ENCODE measurements at places on chromosomes 3 and 15. TPM values are rescaled to one million over a fixed set of nuclear protein-coding genes. Genes with fewer than 3 reads are reported as not detected.

GRCh38 chr3:113557374-113557773, 25.0 kb downstream of the SIDT1 start:
- no peak for DNase-seq

- DNase-seq = no peak
Measured at GRCh38 chr3:12518261-12519028, 26.9 kb downstream of the MKRN2OS start.

DNA sequence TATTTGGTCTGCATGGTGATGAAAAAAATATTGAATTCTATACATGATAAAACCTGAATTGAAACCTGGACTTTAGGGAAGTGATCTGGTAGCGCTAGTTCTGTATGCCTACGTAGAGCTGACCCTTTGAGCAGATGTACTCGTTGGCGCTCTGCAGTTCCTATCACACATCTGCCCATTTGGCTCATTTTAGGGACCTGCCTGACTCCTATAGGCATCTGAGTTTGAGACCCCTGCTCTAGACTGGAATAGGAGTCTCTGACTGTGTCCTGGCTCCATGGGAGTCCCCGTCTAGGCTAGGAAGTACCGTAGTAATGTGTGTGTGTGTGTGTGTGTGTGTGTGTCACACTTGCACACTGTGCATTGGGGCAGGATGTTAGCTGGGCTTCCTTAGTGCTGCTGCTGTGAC, 21.2 kb downstream of the STARD5 start:
- peak; percentile 31 for DNase-seq

Gene PLA2G4F
- not detected for total RNA-seq

Gene PCLAF
- total RNA-seq = 135 TPM

Gene ZNF80
- 2.3 TPM for total RNA-seq

Gene RCN2
- 21.8 TPM for total RNA-seq

Gene TGM4
- not detected for total RNA-seq

DNA sequence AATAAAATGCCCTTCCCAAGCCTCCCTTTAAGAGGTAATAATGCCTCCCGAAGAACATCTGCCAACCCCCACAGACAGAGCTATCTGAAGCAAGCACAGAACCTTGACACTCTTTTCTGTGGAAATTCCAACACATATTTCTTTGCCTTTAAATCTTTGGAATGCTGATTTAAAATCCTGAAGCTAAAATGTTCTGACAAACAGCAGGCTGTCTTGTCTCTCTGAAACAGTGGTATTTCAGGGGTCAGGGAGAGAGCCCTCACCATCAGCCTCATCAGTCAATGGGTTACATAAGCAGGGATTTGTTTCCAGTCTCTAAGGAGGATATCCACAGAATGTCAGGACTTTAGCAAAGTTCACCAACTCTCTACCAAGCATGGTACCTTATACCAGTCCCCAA, 27.8 kb upstream of the ARHGEF3 start:
- DNase-seq = no peak

Gene COL6A5
- not detected for total RNA-seq

Gene MIX23
- total RNA-seq = 168 TPM

DNA sequence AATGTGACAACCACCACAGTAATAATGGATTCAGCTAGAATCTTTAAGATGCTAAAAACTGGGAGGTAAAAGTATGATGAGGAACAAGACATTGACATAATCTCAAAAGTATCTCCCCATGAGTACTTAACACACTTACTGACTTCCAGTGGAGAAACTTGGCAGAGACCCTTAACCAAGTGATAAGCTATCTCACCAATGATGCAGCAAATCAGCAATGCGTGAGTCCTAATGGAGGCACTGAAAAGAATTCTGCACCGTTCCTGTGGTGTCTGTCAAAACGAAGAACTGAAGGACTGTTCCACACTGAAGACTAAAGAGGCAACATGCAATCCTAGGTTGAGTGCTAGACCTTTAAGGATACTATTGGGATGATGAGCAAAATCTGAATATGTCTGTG, 67.9 kb upstream of the OCA2 start:
- no peak for DNase-seq

DNA sequence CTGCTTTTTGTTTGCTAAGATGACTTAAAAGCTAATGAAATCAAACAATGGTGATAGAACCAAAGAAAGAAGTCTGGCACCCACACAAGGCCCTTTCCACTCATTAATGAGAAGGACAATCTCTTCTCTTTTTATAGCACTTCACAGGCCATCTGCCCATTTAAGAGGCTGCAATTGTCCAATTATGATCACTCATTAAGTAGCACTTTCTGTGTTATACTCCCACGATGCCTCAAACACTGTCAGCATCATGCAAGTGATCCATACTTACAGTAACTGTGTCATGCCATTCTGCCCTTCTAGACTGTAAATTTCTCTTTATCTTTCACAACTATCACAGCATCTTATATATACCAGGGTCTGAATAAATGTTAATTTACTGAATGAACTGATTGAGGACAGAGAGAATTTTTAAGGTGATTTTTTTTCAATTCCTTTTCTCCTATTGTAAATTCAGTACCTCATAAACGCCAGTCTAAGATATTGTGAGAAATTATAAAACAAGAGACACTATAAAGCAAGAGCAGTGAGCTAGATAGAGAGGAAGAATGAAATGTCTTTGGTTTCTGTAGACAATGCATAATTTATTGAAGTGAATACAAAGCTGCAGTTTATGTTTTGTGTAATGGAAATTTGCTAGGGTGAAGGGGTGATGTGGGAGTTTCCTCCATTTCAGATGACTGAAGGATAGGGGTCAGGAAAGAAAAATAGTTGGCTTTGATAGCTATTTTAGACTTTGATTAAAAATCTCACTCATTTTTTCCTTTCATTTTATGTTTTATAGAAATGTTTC, 17.3 kb downstream of the CD200 start:
- no peak for DNase-seq

- no peak for DNase-seq
Measured at GRCh38 chr15:48644467-48644826, 1.1 kb downstream of the FBN1 start.

GRCh38 chr3:128009952-128010846, 42.0 kb upstream of the SEC61A1 start:
- DNase-seq = no peak

DNA sequence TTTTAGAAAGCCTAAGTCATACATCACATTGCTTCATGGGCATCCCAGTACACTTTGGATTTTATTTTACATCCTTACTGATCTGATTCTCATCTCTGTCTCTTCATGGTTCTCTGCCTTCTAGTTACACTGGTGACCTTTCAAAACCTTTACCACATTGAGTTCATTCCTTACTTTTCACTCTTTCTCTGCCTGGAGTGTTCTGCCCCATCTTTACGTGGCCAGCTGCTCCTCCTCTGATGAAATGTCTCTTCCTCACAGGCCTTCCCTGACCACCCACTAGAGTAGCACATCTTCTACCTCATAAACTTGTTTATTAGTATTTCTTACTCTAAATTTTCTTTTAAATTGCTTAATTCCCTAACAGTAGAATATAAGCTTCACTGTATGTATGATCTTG, 17.7 kb downstream of the CTNNB1 start:
- DNase-seq = no peak

Gene C3orf20
- total RNA-seq = 0.23 TPM

DNA sequence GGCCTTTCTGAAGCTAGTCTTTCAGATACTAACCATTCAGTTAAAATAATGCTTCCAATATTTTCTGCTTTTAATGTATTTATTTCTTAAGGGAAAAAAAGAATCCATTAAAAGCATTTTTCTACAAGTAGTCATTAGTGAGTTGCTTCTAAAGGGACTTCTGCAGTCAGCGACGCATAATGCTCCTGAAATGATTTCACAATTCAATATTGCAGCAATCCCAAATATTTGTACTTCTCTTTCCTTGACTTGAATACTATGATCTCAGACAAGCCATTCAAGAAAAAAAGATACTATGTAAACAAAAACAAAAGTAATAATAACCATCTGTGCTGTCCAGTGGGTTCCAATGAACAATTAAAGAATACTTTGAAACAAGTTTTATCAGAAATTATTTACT, 681.0 kb downstream of the DIPK2A start:
- DNase-seq = no peak

DNA sequence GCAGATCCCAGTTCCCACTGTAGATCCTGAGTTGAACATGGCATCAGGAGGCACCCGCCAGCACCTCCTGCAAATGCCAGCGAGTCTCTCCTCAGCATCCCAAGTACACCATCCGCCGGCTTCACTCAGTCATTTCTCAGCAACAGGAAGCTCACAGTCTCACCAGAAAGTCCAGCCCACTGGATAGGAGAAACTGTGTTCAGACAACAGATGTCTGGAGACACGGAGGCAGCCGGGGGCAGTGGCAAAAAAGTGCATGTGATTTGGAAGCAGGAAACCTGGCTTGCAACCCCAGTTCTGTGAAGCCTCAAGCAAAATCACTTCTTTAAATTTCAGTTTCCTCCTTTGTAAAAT, 68.7 kb downstream of the SRGAP3 start:
- DNase-seq = peak; percentile 32

DNA sequence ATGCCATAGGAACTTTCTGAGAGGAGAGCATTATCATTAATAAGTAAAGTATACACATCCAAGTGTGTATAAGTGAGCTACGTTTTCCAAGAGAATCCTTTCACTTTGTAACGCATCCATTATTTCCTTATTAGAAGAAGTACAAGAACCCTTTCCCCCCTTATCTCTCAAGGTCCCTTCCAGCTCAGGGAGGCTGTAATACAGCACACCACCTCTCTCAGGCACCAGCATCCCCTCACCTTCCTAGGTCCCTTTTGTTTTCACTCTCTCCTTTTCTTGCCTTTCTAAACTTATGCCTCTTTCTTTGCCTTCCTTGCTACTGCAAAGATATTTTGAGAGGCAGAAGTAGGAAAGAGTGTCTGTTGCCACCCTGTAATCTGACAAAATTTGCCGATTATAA, 446.0 kb downstream of the GRM7 start:
- no peak for DNase-seq

DNA sequence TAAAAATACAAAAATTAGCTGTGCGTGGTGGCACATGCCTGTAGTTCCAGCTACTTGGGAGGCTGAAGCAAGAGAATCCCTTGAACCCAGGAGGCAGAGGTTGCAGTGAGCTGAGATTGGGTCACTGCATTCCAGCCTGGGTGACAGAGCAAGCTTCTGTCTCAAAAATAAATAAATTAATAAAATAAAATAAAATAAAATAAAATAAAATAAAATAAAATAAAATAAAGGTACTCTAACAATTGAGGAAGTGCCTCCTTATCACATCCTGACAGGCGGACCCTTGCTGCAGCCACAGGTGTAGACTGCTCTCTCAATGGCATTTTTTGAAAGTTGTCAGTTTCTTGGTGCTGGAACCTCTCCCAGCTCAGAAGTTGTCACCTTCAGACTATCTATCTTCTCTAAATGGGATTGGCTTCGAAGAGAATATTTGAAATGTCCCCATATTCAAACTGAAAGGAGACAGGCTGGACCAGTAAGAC, 304.1 kb downstream of the RORA start:
- no peak for DNase-seq

DNA sequence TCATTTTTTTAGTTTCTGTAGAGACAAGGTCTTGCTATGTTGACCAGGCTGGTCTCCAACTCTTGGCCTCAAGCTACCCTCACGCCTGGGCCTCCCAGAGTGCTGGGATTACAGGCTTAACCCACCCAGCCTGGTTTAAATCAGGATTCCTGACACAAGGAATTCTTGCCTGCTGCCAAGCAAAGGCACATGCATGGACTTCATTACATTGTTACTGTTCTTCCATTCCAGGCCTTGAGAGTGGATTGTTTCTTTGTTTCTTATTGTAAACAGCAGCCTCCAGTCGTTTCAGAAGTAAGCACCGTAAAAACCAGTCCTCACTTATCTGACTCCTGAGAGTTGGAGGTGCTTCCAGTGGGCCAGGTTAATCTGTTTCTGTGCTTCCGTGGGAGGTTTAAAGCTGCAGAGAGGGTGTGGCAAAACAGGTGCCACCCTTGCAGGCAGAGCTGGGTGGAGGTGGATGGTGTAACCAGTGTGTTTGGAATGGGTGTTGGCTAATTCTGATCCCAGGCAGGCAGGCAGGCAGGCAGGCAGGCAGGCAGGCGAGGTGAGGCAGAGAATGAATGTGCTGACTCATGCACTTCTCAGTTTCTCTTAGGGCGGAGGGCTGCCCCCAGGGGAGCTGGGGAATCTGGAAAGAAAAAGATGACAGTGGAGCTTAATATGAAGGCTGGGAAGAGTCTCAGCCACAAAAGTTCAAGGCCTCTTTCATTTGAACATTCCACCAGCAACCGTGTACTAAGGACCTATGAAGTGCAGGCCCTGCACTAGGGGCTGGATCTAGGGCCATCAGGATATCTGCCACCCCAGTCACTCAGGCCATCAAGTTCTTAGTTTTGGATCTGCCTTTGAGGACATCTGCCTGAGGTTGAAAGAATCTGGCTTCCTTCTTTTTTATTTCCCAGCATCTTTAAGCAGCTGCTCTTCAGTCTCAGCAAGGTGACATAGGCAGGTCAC, 37.0 kb upstream of the CDCP1 start:
- DNase-seq = no peak
